ENCODE measurements at places on chromosomes 2 and 18.

DNA sequence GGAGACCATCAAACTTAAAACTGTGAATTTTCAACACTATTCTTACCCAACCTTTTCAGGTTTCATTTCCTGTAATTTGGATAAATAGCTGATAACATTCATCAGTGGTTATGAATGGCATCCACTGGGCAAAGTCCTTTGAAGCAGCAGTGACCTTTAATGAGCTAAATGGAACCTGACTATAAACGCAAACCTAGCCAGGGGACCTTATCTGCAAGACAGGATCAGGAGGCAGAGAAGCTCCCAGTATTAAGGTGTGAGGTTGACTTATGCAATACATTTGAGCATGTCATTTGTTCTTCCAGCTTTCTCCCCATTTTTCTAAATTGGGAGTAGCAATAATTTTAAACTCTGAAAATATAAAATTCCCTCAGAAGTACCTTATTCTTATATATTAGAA lies 38.4 kb downstream of the CREG2 start:
- DNase-seq, result no peak

GRCh38 chr18:71322201-71322600 lies 1033.4 kb downstream of the SOCS6 start:
- DNase-seq, result no peak

DNA sequence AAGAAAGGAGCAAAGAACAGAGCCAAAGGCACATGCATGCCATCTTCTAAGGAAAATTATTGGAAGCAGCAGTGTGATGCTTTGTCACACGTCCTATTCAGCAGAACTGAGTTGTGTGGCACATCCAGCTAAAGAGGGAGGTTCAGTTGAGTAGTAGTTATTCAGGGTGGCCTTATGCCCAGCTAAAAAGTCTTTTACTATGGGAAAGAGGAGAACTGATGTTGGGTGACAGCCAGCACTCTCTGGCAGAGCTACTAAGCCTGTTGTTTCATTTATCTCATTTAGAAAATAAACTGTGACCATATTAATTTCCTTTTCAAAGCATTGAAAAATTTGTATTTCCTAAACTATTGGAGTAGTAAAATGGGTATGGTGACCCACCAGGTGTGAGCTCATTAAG lies 18.5 kb downstream of the ITGA6 start:
- DNase-seq, result no peak

DNA sequence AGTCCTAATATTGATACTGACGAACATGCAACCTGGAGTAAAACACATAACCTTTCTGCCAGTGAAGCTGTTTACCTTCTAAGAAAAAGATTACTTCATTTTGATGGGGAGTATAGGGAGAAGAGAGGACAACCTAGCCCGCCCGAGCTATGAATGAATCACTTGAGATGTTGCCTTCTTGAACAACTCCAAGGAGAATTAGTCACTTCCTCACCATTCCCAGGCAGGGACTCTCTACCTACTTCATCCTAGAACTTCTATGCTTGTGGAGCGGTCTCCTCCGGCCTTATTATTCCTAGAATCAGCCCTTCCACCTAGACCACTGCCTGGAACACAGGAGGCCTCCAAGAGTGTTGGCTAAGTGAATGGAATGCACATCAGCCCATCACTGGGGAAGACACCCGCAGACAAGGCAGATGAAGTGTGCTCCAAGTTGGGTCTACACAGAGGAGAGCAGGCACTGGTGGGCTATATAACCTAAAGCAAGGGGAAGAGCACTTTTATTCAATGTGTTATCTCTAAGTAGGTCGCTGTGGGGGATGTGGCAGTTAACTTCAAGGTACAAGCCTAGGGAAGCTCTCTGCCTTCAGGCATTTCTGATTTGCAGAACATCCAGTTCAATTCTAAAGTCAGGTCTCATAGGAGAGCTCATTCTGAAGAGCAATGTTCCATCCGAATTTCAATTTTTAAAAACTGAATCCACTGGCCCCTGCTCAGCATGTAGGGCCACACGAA lies 57.4 kb downstream of the STK39 start:
- no peak for DNase-seq

DNA sequence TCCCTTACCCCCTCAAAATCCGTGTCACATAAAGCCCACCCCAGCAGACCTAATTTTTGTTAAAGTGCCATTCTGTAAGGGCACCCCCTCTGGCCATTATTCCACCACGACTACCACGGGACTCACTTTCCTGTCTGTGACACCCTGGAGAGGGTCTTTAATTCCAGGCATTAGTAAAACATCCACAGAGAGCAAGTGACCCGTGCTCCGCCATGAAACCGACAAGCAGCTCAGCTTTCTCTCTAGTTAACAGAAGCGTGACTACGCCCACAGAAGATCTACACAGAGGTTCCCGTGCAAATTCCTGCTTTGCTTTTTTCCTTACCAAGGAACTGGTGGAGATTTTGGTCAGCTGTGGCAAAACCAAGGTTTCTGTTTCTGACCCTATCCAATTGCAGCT lies 4.4 kb downstream of the SIGLEC15 start:
- DNase-seq, result no peak

- no peak for DNase-seq
Observed at GRCh38 chr2:209498614-209499013, 74.8 kb downstream of the MAP2 start.

GRCh38 chr2:43556256-43556655 lies 39.6 kb downstream of the THADA start:
- no peak for DNase-seq

GRCh38 chr18:58698701-58699193 lies 27.5 kb downstream of the MALT1 start:
- no peak for DNase-seq

- DNase-seq, result no peak
Observed at GRCh38 chr2:203361495-203361894, 33.3 kb downstream of the ABI2 start.

- no peak for DNase-seq
Observed at GRCh38 chr2:54899576-54900200, 150.6 kb downstream of the RTN4 start.

- no peak for DNase-seq
Observed at GRCh38 chr2:205769495-205769850, 87.2 kb downstream of the NRP2 start.

DNA sequence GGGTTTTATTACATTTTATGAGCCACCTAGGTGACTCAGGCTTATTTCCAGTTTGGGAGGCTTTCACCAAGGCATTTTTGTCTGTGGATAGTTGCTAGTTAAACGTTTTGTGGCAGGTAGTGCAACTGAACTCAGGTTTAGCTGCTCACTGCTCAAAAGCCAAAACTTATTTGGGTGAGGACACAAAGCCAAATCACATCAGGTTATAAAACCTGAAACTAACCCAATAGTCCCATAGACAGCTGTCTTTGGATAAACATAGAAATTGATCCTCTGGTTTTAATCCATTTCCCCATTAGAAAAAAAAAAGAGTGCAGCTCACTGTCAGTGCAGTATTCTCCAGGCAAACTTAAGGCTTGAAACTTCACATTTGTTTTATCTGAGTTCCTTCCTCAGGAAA lies 362.6 kb upstream of the TFPI start:
- no peak for DNase-seq

- DNase-seq, result no peak
Observed at GRCh38 chr18:46072376-46072867, 362 bp upstream of the PSTPIP2 start.

DNA sequence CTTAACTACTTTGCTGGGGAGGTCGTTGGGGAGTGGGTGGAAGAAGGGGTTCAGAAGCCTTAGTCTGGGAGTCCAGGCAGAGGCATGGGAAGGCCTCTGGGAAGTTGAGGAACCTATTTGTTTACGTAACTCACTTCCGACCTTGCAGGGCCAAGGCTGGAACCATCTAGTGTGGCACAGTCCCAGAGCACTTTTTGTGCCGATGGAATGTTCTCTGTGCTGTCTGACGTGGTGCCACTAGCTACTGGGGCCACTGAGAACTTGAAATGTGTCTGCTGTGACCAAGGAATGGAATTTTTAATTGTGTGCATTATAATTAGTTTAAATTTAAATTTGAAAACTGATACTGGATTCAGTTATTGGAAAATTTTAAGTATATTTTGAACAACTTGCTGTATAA lies 139.7 kb downstream of the FAM161A start:
- DNase-seq, result no peak

GRCh38 chr18:73614812-73615211 lies 532.8 kb downstream of the FBXO15 start:
- DNase-seq, result no peak

DNA sequence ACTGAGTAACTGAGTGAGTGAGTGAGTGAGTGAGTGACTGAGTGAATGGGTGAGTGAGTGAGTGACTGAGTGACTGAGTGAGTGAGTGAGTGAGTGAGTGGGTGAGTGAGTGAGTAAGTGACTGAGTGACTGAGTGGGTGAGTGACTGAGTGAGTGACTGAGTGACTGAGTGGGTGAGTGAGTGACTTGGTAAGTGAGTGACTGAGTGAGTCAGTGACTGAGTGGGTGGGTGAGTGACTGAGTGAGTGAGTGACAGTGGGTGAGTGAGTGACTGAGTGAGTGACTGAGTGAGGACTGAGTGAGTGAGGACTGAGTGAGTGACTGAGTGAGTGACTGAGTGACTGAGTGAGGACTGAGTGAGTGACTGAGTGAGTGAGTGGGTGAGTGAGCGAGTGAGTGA lies 13.9 kb downstream of the MAL start:
- DNase-seq, result no peak

GRCh38 chr2:212548455-212548819 lies 9.8 kb upstream of the ERBB4 start:
- no peak for DNase-seq

DNA sequence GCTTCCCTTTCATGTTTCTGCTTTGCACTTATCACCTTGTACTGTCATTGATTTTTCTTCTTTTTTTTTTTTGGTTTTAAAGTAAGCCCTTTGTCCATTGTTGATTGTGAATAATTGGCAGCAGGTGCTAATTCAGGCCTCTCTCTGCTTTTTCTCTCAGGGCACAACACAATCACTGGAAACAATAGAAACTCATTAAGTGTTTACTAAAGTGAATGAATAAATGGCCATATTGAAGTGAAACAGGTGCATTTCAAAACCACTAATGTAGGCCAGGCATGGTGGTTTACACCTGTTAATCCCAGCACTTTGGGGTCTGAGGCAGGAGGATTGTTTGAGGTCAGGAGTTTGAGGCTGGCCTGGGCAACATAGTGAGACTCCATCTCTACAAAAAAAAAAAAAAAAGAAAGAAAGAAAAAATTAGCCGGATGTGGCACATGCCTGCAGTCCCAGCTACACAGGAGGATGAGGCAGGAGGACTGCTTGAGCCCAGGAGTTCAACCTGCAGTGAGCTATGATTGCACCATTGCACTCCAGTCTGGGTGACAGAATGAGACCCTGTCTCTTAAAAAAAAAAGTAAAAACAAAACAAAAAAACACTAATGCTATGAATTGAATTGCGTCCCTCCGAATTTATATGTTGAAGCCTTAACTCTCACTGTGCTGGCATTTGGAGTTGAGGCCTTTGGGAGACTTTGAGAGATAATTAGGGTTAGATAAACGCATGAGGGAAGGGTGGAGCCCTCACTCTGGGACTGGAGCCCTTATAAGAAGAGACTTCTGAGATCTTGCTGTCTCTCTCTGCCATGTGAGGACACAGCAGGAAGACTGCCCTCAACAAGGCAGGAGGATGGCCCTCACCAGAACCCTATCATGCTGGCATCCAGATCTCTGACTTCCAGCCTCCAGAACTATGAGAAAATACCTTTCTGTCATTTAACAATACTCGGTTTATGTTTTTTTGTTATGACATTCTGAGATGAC lies 19.9 kb downstream of the SLC38A11 start:
- DNase-seq, result no peak

GRCh38 chr2:167181134-167181533 lies 292.9 kb downstream of the XIRP2 start:
- DNase-seq, result no peak

DNA sequence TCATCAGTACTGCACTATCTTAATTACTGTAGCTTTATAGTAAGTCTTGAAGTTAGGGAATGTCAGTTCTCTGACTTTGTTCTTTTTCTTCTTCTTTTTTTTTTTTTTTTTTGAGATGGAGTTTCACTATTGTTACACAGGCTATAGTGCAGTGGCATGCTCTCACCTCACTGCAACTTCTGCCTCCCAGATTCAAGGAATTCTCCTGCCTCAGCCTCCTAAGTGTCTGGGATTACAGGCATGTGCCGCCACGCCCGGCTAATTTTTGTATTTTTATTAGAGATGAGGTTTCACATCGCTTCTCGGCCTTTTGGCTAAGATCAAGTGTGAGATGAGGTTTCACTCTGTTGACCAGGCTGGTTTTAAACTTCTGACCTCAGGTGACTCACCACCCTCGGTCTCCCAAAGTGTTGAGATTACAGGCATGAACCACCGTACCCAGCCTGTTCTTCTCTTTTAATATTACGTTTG lies 41.9 kb upstream of the TANC1 start:
- DNase-seq, result no peak

DNA sequence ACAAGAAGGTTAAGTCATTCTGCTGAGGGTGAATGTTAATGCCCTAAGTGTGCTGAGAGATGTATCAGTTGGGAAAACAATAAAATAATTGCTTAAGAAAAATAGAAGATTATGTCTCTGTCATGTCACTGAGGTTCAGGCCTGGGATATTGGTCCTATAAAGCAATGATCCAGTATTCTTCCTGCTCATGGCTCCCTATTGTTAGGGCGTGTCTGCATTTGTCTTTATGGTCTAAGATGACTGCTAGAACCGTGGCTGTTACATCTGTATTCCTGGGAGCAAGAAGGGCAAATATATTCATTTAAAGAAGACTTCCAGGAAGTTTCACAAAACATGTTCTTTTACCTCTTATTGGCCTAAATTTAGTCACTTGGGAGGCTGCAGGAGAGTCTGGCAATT lies 125.0 kb downstream of the KCNE4 start:
- no peak for DNase-seq

DNA sequence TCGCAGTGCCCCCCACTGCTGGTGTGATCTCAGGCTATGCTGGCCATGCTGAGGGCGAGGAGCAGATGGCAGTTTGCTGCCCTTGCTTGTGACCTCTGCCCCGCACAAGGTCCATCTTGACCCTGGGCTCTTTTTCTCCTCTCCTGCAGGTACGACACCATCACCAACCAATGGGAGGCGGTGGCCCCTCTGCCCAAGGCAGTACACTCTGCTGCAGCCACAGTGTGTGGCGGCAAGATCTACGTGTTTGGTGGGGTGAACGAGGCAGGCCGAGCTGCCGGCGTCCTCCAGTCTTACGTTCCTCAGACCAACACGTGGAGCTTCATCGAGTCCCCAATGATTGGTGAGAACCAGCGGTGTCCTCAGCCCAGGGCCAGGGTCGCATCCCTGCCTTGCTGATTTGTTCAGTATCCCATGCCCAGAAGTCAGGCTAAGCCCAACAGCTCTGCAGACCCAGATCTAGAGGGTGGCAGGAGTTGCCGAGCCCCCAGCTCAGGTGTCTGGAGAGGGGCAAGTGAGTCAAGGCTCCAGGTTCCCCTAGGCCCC lies 223.8 kb downstream of the ATAD2B start:
- DNase-seq, result no peak
